ENCODE measurements at places on chromosomes 3 and 15.

DNA sequence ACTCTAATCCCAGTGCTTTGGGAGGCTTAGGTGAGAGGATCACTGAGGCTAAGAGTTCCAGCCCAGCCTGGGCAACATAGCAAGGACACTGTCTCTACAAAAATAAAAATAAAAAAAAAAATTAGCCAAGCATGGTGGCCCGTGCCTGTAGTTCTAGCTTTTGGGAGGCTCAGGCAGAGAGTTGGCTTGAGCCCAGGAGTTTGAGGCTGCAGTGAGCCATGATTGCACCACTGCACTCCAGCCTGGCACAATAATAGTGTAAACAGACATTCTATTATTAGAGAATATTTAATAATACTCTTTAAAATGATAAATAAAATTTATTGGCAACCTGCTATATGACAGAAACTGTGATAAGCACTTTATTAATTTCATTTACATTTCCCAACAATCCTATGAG, 908.9 kb downstream of the TUSC7 start:
- no peak for DNase-seq

DNA sequence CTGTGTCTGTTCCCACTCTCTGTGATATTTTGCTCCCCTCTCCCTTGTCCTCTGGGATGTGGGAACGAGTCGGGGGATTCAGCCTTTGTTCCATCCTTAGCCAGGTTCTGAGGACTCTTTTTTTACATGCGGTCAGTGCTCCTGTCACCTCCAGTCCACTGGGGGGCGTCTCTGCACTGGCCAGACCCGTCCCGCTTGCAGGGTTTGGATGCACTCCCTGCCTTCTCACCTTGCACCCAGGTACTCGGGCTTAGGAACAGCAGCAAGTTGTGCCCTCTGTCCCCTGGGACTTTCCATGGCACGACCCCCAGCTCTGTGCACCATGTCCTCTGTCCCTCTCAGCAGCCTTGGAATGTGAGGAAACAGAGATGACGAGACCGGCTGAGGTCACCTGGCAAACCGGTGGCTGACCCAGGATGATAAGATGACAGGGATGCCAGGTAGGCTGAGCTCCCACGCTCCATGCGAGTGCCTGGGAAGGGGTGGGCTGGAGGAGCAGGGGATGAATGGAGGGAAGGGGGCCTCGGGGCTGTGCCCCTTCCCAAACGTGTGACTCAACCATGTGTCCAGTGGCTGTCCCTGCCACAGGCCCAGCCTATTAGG, 27.3 kb upstream of the FGD5 start:
- DNase-seq = peak; percentile 68

- DNase-seq = no peak
These were observed 38.9 kb downstream of the TOPAZ1 start for GRCh38 chr3:44280631-44281030.

GRCh38 chr3:13801361-13802204, 78.3 kb downstream of the WNT7A start:
- no peak for DNase-seq

- DNase-seq = no peak
These were observed 897.2 kb upstream of the ARPP21 start for GRCh38 chr3:34742151-34742550.

GRCh38 chr3:69095636-69096035, 10.9 kb downstream of the ARL6IP5 start:
- DNase-seq = no peak

GRCh38 chr3:186417791-186418190, 55.8 kb upstream of the DGKG start:
- DNase-seq = no peak

GRCh38 chr3:110077093-110077492, 739.7 kb upstream of the DPPA4 start:
- DNase-seq = no peak

DNA sequence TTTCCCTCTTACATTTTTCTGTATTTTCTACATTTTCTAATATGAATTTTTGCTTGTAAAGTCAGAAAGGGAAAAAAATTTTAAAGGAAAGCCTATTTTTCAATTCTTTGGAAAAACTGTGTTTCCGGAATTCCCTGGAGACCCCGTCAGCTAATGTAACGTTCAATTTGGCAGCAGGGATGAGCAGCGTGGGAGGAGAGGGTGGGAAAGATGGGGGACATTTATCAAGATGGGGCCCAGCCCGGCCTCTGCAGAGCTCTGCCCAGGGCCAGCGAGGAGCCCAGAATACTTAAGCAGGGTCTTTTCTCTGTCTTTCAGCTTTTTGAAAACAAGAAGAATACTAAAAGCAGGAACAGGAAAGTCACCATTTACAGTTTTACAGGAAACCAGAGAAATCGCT, 129.0 kb downstream of the LRRK1 start:
- no peak for DNase-seq

GRCh38 chr3:57179580-57180410, 14.6 kb upstream of the IL17RD start:
- DNase-seq = no peak

GRCh38 chr3:193491026-193491425, 63.7 kb downstream of the ATP13A4 start:
- DNase-seq = no peak

DNA sequence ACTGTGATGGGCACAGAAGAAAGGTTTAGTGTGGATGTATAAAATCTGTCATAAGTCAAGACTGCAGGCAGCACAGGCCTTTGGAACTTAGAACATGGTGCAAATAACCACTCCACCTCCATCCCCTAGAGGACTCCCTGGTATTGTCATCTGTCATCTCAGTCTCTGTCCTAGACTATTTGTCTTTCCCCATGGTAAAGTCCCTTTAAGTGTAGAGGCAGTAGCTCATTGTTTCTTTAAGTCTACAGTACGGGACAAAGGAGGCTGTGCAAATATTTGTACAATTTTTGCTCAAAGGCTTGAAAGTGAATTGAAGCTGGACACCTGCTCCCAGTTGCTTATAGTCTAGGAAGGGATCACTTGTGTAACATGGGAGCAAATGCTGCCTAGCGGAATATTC, 3.2 kb upstream of the PXYLP1 start:
- no peak for DNase-seq

- no peak for DNase-seq
These were observed 152.1 kb upstream of the ALCAM start for GRCh38 chr3:105214590-105214989.

DNA sequence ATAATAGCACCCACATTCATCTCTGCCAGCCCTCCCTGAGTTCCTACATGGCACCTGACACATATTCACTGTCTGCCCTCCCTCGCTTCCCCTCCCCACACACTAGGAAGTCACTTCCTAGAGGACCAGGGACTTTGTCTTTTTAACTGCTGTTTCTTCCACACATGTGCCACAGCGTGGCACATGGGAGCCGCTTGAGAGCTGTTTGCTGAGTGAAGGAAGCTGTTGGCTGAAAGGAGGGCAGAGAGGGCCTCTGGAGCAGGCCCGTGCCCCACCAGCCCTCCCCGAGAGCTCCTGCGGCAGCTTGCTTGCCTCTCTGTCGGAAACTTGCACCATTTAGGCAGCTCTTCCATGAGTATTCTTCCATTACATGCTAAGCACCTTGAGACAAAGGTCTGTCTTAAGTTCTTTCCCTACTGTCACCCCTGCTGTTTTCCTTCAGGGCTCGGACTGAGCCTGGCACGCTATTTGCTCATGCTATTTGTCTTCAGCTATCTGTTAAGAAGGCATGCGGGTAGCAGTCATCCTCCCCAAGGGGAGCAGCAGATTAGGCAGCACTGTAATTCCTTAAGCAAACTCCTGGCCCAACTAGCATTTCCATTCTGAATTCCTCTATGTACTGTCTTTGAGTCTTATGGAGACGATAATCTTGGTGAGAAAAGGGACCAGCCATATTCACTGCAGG, 72.2 kb downstream of the CACNA1D start:
- DNase-seq = no peak

Measured in stimulated activated naive CD8-positive, alpha-beta T cell treated with anti-CD3 and anti-CD28 coated beads, Interleukin-15, Interleukin-2, amounts not matched to agents 100 U/mL and 50 U/mL, for 24 hours (primary cell).